Kasumi-1 (cell line): ENCODE measurements at places on chromosomes 3 and 15.

DNA sequence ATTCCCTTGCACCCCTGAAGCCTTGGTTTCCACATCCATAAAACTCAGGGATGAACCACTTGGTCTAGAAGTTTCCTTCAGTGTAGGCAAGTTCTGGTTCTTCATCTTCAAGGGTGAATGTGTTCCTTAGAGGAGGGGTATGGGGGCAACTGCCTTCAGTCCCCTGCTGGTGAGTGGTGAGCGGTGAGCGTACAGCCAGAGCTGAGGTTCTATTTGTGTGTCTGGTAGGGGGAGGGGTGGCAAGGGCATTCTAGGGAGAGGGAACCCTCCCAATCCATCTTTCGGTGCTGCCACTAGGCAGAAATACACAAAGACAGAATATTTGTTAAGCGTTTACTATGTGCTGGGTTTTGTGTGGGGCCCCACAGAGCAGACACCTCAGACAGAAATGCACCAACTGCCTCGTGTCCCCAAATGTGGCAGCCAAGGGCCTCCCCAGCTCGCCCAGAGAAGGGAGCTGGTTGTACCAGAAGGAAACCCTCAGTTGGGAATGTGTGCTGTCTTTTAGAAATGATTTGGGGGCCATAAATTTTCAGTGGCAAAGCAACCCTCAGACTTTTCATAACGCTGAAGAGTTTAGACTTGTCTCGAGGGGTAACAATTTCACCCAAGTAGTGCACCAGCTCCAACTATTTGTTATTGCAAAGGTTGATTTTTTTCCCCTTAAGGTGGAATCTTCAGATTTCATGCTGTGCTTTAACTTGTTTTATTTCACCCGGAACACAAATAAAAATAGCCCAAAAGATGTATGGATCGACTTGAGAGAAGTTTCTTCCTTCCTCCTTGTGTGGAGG is 137.6 kb downstream of the FBLN2 start:
- DNase-seq = no peak

DNA sequence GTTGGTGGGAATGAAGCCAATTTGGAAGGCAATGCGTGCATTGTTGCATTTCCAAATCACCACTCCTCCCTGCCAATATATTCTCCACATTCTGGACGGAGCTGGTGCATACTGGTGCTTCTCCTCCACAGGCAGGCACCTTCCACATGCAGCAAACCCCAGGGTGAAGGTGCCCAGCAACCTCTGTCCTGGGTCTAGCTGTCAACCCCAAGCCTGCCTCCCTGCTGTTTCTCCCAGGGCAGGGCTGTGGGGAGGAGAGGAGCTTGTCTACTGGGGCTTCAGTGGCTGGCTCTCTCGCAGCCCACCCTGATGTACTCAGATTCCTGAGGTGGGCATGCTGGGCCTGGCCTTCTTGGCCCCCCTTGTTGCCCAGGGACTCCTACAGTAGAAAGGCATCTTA is 20.1 kb downstream of the GASK1A start:
- no peak for DNase-seq

- DNase-seq = no peak
Observed at GRCh38 chr3:158531334-158531733, 39.7 kb upstream of the MLF1 start.

DNA sequence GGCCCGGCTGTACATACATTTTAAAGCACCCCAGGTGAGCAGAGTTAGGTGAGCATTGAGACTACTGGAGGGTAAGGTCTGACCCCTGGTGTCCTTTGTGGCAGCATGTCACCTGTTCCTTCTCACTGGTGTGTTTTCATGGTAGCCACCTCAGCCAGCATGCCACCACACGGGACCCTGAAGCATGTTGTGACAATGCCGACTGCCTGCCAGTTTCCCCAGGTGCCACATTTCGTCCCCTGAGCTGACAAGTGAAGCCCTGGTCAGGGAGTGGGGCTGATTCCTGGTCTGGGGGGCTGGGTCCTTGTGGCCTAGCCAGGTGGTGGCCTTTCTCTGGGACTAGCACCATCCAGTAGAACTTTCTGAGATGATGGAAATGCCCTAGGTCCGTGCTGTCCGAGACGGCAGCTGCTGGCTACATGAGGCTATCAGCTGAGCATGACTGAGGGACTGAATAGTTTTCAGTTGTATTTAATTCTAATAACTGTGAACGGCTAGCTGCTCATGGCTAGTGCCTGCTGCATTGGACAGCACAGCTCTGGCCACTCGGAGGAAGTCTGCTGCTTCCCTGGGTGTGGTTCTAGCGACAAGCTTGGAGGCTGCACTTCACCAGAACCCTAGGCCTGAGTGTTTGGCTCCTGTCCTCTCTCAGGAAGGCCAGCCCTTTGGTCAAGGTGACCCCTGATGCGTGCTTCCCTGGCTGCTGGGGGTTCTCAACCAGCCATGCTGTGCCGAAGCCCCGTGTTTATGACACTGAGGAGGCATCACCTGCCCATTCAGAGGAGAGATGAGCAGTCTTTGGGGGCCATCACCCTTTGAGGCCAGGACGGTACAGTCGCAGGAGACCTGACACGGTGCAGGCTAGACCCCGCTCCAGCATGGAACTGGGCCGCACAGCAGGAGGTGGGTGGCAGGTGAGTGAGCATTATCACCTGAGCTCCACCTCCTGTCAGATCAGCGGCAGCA is 3.9 kb downstream of the C3orf22 start:
- DNase-seq = no peak

DNA sequence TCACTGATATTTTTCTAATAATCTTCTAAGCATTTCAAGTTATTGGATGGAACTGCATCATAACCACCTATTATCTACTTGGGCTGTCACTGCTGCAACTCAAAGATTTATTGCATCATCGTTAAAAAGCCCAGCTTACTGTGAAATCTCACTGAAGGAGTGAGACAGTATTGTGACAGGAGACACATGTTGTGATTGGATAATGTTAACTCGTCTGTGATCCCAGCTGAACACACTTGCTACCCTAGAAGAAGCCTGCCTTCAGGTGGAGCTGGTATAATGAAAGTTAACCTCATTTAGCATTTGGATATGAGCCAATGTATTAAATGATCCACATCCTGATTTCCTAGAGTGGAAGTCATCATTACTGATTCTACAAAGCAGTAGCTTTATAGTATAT is 138.1 kb downstream of the MAP2K5 start:
- no peak for DNase-seq

GRCh38 chr3:50442945-50443579 is 60.4 kb downstream of the CACNA2D2 start:
- no peak for DNase-seq

DNA sequence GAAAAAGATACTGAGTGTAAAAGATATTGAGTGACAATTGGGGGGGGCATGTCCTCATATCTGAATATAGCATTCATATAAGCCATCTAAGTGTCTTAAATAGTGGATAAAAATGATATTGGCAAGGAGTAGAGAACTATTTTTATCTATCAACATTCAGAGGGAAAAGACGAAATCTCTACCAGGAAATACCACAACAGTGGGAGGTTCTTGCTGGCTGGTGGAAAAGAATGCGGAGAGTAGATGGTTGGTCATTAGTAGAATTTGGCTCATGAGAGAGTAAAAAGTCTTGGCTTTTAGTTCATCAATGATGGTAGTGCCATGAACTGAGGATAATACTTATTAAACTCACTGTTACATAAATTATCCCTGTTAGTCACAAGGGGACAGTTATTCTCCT is 4.8 kb upstream of the TCF12 start:
- no peak for DNase-seq

GRCh38 chr3:18402239-18402799 is 22.8 kb downstream of the SATB1 start:
- DNase-seq = no peak

GRCh38 chr3:60217156-60217911 is 1033.9 kb downstream of the FHIT start:
- DNase-seq = no peak
